Stimulated activated CD4-positive, alpha-beta T cell treated with anti-CD3 and anti-CD28 coated beads, Interleukin-2, amount 100 ng/mL, for 48 hours (primary cell): ENCODE measurements at places on chromosomes 6 and 20.

DNA sequence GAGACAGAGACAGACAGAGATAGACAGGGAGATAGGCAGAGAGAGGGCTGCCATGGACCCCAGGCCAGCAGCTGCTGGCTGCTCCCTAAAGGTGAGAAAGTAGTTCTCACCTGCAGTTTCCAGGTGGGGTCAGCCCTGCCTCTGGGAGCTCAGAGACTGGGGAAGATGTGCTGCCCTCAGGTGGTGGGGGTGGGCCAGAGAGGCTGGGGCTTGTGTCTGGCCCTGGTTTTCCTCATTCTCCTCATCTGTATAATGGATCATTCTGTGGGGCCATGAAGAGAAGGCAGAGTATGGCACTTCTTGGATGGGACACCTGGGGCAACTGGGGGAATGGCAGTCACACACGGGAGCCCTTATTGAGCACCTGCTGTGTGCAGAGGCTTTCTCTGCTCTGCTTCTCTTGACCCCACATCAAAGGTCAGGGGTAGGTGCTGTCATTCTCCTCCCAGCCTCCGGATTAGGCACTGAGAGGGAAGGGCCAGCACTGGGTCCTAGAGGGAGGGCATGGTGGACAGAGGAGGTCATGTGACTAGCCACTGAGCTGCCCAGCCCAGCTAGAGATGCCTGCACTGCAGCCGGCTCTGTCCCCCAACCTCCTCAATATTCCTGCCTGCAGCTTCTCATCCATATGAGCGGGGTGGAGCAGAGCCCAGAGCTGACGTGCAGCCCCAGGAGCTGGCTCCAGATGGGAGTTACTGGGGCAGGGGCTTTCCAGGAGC, 4.1 kb downstream of the ANGPT4 start:
- DNase-seq, result no peak

- DNase-seq, result peak; percentile 27
Observed at GRCh38 chr20:22691369-22692118, 107.2 kb upstream of the FOXA2 start.

DNA sequence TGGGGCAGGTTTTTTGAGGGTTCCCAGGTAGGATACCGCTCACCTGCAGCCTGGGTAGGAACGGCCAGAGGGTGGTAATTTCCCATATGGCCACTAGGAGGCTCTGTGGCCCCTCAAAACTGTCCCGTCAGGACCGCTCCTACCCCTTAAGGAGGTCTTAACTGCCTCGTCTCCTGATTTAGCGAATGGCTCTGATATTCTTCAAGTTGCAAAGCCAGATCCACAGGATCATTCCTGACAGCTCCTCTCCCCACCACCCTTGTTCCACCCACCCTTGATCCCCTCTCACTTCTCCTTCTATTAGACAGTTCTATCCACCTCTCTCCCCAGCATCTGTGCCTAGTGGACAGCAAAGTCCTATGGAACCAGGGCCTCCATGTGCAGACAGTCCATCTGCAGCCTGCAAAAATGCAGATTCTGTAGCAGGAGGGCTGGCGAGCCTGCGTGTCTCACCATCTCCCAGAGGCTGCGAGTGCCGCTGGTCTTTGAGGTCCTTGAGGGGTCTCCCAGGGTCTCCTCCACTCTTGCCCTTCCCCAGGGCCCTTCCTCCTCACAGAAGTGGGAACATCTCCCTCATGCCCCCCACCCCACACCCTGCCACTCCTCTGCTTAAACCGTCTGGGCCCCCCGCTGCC, 34.3 kb upstream of the ZBP1 start:
- peak; percentile 60 for DNase-seq

- no peak for DNase-seq
Observed at GRCh38 chr6:89452281-89452680, 19.3 kb downstream of the ANKRD6 start.

DNA sequence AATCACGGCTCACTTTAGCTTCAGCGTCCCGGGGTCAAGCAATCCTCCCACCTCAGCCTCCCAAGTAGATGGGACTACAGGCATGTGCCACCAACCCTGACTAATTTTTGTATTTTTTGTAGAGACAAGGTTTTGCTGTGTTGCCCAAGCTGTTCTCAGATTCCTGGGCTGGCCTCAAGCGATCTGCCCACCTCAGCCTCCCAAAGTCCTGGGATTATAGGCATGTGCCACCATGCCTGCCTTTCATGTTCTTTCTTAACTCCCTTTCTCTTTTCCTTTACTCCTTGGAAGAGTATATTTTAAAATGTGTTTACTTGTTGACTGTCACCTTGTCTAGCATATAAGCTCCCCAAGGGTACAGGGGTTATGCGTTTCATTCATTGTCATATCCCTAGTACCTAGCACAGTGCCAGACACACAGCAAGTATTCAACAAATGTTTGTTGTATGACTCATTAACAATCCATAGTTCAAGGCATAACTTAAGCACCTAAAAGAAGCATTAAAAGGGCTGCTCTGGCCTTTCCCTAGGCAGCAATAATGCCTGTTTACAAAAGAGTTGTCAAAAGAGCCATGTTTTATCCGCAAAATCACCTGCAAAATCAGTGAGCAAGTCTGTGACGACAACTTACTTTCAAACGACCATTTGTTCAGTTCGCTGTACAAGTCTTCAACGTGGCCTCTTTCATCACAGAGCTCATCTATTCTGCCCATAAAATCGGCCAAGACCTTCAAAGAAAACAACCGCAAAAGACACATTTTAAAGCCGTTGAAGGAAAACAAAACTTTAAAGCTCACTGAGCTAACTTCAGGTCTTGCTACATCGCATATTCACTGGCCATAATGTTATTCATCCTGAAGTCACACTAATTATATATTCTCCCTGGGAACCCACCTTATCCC, 4.6 kb downstream of the CYP24A1 start:
- DNase-seq, result no peak
